Astrocyte of the spinal cord (primary cell): ENCODE measurements at places on chromosomes 11 and 22.

DNA sequence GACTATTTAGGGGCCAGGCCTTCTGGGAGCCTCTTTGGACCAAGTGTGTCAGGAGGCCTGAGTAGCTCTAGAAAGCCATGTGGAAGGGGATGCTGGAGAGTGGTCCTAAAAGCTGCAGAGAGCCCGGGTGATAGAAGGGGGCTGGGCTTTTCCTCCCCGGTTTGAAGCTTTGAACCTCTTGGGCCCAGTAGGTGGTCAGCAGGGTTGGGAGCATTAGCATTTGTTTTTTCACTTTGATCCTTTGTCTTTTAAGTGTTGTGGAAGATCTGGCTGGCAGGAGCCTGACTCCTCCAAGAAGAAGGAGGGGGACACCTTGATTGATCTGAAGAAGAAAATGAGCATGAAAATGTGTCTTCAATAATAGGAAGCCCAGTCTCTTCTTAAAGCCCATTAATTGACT, 596.6 kb downstream of the INSC start:
- DNase-seq, result no peak

GRCh38 chr22:21972293-21972779, 10.3 kb downstream of the TOP3B start:
- DNase-seq, result peak; percentile 31

GRCh38 chr22:36067235-36067558, 38.6 kb upstream of the RBFOX2 start:
- no peak for DNase-seq

GRCh38 chr22:37365950-37366349, 61.3 kb downstream of the ELFN2 start:
- DNase-seq, result no peak

DNA sequence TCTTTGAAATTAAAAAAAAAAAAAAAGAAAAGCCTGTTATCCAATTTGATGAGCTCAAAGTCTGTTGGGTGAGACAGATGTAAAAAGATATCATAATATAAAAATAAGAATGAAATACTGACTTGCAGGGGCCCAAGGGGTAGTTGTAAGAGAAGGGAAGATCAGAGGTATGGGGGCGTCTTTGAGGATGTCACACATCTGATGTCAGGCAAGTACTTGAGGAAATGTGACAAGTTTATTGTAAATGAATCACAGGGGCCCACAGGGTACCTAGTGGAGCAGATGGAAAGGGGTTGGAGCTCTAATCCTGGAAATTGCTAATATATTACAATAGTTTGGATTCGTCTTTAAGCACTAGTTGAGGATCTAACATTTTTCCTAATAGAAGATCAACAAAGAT, 131.6 kb downstream of the MAML2 start:
- DNase-seq, result no peak

DNA sequence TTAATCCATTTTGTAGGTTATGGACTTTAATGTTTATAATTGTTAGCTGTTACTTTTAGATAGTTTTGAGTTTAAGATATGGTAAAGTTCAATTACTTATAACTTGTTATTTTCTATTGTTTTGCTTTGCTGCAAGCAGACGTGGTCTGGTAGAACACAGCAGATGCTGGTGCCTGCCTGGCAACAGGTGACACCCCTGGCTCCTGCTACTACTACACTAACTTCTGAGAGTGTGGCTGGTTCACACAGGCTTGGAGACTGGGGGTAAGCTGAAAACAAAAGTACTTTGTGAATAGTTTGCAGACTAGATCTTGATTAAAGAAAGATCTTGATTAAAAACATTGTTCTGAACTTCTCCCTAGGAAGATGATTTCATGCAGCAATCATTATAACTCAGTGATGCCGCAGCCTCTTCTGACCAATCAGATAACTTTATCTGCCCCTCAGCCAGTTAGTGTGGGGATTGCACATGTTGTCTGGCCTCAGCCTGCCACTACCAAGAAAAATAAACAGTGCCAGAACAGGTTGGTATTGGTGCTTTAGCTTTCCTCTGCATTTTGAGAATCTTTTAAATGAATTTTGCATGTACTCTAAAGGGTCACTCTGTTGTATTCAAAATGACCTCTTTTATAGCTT, 90.4 kb downstream of the HIPK3 start:
- DNase-seq, result no peak

- DNase-seq, result no peak
Measured at GRCh38 chr11:45525393-45525792, 140.0 kb downstream of the CHST1 start.

- no peak for DNase-seq
Measured at GRCh38 chr22:19776433-19777031, 16.0 kb downstream of the TBX1 start.

DNA sequence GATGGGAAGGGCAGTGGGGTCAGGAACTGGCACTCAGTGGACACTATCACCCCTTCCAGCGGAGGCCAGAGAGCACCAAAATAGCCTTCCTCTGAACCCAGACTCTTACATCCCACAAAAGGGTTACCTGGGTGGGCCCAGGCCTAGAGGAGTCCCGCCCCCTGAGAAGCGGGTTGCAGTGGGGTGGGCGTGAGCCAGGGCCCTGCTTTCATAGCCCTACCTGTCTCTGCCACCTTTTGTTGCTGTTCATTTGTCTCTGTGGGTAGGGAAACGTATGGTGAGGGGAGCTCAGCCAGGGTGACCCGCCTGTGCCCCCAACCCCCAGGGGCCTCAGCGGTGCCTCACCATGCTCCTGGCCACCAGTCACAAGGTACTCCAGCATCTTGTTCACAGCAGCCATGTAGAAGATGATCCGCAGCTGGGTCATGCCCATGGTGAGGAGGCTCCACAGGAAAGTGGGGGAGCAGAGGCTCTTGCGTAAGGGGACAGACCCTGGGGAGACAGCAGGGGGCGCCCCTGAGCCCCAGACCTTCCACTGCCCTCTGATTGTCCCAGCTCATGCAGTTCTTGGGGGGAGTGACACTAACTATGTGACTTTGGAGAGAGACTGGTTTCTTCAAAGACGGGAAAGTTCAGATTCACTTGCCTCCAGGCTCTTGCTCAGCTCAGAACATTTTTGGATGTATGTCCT, 24.0 kb downstream of the SLC43A1 start:
- no peak for DNase-seq

DNA sequence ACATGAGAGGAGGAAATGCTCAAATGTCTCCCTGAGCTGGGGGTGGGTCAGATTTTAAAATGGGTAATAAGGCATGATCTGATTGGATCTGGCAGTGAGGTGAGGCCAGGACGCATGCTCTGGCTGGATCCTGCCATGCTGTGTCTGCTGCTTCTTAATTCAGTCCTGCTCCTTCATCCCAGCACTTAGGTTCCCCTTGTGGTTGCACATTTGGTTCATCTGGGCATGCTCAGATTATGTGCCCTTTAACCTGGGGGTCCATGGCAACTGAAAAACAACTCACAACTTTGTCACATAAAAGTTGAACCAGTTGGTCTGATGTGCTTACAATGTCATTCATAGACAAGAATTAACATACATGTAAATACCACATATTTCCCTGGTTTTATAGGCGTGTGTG, 67.9 kb downstream of the PIWIL4 start:
- no peak for DNase-seq

GRCh38 chr22:33666279-33666960, 253.9 kb downstream of the LARGE1 start:
- DNase-seq, result no peak

GRCh38 chr11:1705126-1706052, 8.4 kb downstream of the KRTAP5-6 start:
- DNase-seq, result peak; percentile 10

DNA sequence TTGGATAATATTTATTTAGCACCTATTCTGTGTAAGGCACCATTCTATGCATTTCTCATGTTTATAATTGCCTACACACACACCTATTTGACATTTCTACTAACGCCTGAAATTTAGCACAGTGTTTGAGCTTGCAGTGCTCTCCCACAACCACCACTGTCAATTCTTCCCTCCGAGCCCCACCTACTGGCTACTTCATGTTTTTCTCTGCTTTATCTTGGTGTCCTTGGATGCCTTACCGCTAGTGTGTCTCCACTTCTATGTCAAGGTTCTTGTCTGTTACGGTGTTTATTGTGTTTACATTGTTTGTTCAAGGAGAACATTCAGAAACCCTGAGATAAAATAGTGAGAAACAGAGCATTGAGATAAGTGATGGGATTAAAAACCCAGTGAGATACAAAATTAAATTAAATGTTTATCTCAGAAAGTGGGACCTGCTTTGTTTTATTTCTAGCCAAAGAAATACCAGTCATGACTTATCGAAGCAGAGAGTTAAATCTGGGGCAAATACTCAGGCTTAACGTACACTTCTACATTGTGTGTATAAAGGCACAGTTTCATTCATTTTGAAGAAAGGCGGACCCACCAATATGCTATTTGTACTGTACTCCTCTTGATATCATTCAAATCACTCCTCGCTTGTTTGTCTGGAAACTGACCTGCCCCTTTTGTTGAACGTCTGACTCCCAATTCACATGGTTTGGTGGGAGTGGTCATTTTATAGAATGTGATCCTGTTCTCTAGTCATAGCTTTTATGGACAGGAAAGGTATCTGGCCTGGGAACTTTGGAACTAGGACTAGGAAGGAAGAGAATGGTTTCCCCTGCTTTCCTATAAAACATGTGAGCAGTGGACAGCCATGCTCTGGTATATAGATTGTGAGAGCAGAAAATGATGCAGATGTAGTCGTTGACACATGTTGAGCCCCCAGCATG, 39.2 kb upstream of the SLC36A4 start:
- peak; percentile 43 for DNase-seq

GRCh38 chr11:66879000-66879399, 22.1 kb downstream of the LRFN4 start:
- DNase-seq, result no peak

- DNase-seq, result no peak
Measured at GRCh38 chr11:73325036-73325981, 17.2 kb downstream of the ARHGEF17 start.

- no peak for DNase-seq
Measured at GRCh38 chr11:117391181-117391580, 63.5 kb downstream of the CEP164 start.

DNA sequence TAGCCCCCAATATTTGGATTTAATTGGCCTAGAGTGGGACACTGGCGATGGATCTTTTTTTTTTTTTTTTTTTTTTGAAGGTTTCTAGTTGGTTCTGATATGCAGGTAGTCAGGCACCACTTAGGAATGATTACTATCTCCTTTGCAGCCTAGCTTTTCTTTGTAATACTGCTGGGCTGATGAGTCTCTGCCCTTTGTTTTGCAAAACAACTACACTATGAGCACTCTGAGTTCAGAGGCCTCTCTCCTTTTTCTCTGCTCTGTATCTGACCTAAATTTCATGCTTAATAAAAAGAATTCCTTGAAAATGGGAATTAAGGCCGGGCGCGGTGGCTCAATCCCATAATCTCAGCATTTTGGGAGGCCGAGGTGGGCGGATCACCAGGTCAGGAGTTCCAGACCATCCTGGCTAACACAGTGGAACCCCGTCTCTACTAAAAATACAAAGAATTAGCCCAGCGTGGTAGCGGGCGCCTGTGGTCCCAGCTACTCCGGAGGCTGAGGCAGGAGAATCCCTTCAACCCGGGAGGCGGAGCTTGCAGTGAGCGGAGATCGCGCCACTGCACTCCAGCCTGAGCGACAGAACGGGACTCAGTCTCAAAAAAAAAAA, 1312.3 kb downstream of the FAM181B start:
- no peak for DNase-seq

GRCh38 chr11:75342966-75343870, 8.2 kb downstream of the ARRB1 start:
- DNase-seq, result no peak

DNA sequence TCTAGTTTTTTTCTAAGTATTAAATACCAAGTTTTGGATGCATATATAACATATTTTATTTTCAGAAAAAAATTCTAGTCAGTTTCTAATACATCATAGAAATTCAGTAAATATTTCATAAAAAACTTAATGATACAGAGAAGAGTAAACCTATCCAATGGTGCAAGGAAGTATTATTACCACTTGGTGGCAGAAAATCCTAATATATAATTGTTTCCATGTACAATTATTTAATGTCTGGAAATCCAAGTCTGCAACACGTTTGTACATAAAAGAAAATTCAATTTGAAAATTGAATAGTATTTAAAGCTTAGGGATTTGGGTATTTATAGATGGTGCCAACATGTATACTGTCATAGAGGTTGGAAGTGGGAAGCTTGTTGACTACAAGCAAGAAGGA, 127.0 kb downstream of the TRPC6 start:
- DNase-seq, result peak; percentile 45

- no peak for DNase-seq
Measured at GRCh38 chr11:19816817-19817216, 104.2 kb downstream of the NAV2 start.

GRCh38 chr22:39953101-39953500, 7.1 kb upstream of the TMA7B start:
- DNase-seq, result no peak

DNA sequence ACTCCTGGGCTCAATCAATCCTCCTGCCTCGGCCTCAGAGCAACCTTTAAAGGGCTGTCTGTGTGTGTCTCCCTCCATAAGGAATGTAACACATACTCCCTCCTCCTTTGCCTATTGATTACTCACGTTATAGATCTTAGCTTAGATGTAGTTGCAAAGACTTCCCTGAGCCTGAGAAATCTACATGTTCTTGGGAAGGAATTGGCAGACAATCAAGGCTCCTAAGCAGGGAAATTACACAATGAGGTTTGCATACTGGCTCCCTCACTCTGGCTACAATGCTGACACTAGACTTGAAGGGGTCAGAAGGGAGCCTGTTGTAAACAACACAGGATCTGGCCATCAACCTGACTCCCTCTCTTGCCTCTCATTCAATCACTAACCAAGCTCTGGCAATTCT, 5.2 kb upstream of the OLFML1 start:
- DNase-seq, result no peak

- DNase-seq, result no peak
Measured at GRCh38 chr22:43862074-43862881, at the start of gene SULT4A1. SULT4A1 (minus strand) TSS chr22:43862513; CDS start chr22:43862382, 131 bp downstream.

GRCh38 chr11:78289552-78290292, 101.0 kb downstream of the USP35 start:
- DNase-seq, result no peak

DNA sequence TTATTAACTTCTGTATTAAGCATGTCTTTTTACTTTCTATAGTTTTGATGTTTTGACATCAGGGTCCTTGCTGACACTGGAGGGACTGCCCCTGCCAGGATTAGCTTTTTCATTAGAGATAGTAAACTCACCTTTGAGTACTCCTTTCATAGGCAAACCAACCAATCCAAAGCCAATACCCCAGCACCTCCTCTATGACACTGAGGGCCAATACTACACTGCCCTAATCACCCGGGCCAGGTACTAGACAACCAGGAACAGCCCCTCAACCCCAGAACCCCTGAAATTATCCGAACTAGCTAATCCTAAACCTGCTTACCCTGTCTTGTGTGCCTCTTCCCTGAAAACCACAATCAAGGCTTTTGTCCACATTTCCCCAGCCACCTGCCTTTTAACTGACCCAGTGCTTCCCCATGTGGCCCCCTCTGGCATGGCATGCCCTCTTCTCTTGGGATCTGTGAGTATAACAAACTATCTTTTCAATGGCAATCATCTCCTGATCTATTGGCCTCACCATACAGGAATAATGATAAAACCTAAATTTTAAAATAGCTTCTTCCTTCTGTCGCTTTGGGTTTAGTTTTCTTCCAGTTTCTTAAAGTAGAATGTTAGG, 31.2 kb downstream of the RAB6A start:
- DNase-seq, result no peak
